ENCODE measurements at places on chromosomes 7 and 10. TPM values are rescaled to one million over a fixed set of nuclear protein-coding genes. Genes with fewer than 3 reads are reported as not detected.
A peak's percentile ranks its signal among the peaks of the same experiment; 100 is the strongest.

DNA sequence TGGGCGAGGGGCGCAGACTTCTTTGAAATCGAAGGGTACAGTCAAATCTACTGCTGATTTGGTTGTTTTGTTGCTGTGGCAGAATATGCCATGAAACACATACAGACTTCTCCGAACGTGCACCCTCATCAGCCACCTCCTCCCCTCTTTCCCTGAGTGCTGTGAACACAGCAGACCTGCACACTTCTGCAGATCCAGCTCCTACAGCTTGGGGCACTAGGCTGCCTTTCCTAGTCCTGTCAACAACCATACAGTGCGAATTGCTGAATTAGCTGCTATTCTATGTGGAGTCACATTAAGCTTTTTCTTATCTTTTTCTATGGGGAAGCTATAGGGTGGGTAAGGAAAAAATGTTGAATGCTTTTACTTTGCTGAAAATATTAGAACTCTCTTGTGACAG lies 57.5 kb downstream of the COL17A1 start:
- H3K27me3 ChIP-seq: no peaks in the 10 kb centered on the region
- peaks cover 4% of the 10 kb centered on the region for H3K36me3 ChIP-seq
- no peak overlapping the region for H3K4me3 ChIP-seq
- peak; percentile 45 for DNase-seq

DNA sequence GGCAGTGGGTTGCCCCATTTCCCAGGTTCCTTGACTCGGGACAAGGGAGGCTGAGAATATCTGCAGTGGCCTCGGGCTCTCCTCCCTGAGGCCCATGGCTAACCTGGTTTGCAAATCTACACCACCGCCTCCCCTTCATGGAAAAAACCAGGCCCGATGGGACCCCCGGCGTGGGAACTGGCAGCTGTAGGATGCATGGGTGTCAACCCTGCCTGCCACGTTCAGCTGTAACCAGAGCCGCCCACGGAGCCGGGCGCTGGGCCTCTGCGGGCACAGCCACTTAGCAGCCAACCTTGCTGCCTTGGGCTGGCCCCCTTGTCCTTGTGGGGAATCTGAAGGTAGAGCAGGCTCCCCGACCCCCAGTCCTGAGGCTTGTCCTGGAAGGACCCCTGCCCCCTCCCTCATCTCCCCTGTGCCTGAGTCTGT lies 1.6 kb downstream of the PWWP2B start:
- no peak overlapping the region for H3K4me3 ChIP-seq
- H3K4me1 ChIP-seq: peaks cover 42% of the 10 kb centered on the region
- H3K36me3 ChIP-seq: no peaks in the 10 kb centered on the region
- no peaks in the 10 kb centered on the region for H3K27me3 ChIP-seq

DNA sequence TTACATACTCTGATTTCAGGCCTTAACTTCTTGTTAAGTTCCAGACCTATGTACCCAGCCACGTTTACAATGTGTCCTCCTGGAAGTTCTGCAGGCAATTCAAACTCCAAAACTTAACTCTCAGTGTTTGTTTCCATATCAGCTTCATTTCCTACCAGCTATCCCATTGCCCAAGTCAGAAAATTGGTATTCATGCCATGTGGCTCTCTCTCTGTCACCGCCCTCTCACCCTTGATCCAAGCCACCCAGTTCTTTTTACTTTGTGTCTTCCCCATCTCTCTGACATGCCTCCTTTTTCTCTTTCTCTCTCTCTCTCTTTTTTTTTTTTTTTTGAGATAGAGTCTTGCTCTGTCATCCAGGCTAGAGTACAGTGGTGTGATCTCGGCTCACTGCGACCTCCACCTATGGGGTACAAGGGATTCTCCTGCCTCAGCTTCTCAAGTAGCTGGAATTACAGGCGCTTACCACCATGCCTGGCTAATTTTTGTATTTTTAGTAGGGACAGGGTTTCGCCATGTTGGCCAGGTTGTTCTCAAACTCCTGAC lies 33.9 kb downstream of the ARL4A start:
- no peak for DNase-seq
- no peak overlapping the region for H3K4me3 ChIP-seq
- H3K36me3 ChIP-seq: no peaks in the 10 kb centered on the region
- peaks cover 7% of the 10 kb centered on the region for H3K4me1 ChIP-seq
- no peaks in the 10 kb centered on the region for H3K27me3 ChIP-seq
- H3K27ac ChIP-seq: peak overlapping the region; percentile 46

Gene MYH16
- 0.13 TPM for total RNA-seq

Gene PRSS2
- 144 TPM for total RNA-seq

Gene EN2
- total RNA-seq: not detected

Gene TUBB8
- total RNA-seq: 0.80 TPM

DNA sequence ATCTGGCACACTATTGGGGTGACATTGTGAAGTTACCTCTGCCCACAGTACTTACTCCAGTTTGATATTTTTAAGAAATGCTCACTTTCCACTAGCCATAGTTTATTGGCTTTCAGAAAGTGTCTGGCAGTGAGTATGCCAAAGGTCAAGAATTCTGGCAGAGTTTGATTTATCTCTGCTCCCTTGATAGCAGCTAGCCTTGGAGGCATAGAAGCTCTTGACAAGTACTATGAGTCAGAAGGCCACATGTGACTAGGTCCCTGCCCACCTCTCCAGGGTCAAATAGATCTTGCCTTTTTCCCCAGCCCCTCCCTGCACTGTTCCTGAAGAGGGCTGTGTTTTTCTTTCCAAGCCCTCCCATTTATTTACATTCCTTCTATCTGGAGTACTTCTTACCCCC lies 202.2 kb downstream of the AUTS2 start:
- H3K4me1 ChIP-seq: peaks cover 39% of the 10 kb centered on the region
- H3K27me3 ChIP-seq: no peaks in the 10 kb centered on the region
- H3K4me3 ChIP-seq: no peak overlapping the region
- H3K27ac ChIP-seq: peak overlapping the region; percentile 27
- DNase-seq: peak; percentile 79
- no peaks in the 10 kb centered on the region for H3K36me3 ChIP-seq

Gene C7orf33
- not detected for total RNA-seq

Gene ST8SIA6
- 0.24 TPM for total RNA-seq
